MM.1S (cell line): ENCODE measurements at places on chromosomes 3 and 15.

DNA sequence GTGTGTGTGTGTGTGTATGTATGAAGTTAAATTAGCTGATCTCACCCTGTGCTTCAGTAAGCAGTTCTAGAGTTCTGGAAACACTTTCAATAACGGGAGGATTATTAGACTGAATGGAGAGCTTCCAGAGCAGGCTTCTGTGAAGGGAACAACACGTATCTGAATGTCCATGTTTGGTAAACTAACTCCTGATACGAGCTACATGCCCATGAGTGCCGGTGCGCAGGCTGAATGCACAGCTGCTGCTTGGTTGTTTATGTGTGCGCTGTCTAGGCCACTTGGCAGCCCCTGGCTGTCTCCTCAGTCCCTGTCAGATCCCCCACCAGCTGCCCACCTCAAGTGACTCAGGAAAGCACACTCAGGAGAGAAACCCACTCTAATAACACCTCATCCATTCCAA lies 137.0 kb downstream of the EPHB1 start:
- DNase-seq = no peak

GRCh38 chr15:40942337-40942854 lies 10.9 kb upstream of the CHAC1 start:
- DNase-seq = no peak

- DNase-seq = no peak
Measured at GRCh38 chr3:152219216-152219615, 49.5 kb upstream of the MBNL1 start.

GRCh38 chr3:70137366-70137765 lies 137.8 kb downstream of the SAMMSON start:
- DNase-seq = no peak

DNA sequence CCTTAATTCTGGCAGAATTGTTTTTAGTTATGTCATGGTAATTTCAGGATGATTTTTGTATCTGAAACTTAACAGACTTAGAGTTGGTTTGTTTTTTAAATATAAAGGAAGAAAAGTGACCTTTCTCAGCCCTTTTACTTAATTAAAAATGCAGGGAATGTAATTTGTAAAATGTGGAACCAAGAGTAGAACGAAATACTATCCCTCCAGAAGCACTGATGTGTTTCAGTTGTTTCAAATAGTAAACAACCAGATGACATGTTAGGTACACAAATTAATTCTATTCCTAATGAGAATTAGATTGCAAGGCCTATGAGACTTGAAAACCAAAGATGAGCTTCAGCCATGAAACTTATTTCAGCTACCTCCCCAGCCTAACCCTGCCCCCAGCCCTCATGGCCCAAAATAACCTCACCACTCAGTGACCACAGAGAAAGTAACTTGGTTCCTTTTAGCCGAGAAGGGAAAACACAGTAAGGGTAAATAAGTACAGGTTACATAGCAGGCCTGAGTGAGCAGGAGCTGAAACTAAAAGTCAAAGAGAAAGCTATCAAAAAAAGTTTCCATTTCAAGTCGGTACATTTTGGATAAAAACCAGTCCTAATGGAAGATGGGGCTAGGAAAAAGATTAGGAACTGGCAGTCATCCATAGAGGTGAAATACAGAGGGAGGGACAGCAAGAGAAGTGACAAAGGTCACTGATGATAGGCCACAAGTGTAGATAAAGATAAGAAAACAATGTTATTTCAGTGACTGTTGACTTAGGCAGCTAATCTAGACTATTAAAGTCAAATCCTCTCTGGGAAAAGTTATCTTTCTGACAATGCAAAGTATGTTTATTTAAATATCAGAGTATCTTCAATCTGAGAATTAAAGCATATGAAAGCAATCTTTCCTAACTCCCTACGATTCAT lies 23.2 kb downstream of the SENP8 start:
- DNase-seq = peak; percentile 81

DNA sequence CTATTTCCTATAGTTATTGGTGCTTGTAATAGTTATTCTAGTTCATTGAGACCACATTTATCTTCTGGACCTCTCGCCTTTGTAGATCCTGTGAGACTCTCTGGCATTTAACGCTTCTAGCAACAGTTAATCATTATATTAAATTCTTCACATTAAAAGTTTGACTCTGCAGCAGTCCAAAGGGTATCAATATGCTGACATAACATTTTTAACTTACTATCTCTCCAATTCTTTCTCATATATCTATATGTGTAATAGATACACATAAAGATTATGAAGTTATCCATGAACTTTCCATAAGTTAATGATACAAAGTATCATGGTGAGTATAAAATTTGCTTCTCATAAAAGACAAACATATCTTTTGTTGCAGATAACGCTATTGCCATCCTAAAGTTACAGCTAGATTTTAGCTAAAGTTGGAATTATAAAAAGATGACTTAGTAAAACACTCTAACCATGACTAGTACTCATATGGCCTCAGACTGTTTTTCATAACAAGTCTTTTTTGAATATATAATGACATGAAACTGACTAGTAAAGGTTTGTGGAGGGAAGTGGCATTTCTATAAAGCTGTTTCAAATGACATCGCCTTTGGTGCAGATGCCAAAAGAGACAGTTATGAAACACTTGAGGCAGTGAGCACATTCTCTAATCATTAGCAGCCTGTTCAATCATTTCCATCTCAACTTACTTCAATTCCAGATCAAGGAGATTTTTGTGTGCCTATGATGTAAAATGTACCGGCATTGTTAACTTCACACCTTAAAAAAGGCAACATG lies 379.3 kb upstream of the CBLB start:
- no peak for DNase-seq

- DNase-seq = no peak
Measured at GRCh38 chr3:66539466-66539989, 38.7 kb upstream of the LRIG1 start.

DNA sequence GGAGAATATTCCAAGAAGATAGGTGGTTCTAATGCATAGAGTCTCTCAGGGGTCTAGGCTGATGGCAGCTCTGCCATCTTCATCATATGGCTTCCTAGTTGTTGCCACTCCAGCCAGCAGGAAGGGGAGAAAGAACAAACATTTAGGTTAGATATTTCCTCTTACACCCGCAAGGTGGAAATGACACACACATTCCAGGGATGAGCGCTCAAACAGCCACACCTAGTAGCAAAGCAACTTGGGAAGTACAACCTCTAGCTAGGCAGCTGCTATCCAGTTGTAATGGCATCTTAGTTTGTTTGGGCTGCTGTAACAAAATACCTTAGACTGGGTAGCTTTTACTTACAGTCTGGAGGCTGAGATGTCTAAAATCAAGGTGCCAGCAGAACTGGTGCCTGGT lies 51.9 kb upstream of the ADAMTSL3 start:
- no peak for DNase-seq

- peak; percentile 88 for DNase-seq
Measured at GRCh38 chr15:52462806-52463360, 65.8 kb downstream of the MYO5A start.
